Hematopoietic multipotent progenitor cell treated with erythropoietin and hydrocortisone succinate and interleukin-3 and kit ligand, for 6 days (in vitro differentiated cells): ENCODE measurements at places on chromosomes 7 and 10.
A peak's percentile ranks its signal among the peaks of the same experiment; 100 is the strongest.

- DNase-seq, result no peak
Measured at GRCh38 chr10:53598914-53599313, 826.3 kb upstream of the MBL2 start.

GRCh38 chr7:152336754-152337368, 98.9 kb downstream of the KMT2C start:
- DNase-seq, result peak; percentile 54

- no peak for DNase-seq
Measured at GRCh38 chr10:7479861-7480598, 69.2 kb upstream of the SFMBT2 start.

DNA sequence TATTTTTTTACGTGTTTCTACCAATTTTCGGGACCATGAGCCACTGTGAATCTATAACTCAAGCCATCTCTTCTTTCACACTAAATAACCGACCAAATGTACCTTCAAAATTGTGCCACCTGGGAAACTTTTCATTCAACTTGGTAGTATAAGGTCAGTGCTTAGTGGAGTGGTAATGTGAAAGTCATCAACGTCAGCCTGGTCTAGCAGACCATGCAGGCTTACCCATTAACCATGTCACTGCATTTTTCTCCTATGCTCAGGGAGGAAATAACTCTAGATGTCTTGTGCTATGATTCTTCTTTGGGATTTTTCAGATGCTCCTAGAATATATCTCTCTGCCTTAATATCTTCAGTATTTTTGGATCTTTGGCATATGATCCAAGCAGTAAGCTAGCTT, 1075.4 kb upstream of the POT1 start:
- DNase-seq, result no peak

- no peak for DNase-seq
Measured at GRCh38 chr10:86671419-86671818, 3.1 kb downstream of the LDB3 start.

- DNase-seq, result no peak
Measured at GRCh38 chr10:14048930-14049613, 281.7 kb downstream of the FRMD4A start.

DNA sequence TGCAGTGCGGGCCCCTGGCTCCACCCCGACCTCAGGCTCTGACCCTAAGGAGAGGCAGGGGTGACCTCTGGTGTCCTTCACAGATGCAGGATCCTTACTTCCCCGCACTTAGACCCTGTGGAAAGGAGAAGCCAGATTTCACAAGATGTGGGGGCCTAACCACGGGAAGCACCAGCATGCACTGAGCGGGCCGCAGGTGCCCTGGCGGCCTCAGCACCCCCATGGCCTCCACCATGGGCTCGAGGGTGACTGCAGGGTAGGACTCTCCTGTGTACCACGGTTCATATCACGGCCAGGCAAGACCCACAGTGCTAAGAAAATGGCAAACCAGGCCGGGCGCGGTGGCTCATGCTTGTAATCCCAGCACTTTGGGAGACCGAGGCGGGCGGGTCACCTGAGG, 410.0 kb upstream of the FOXK1 start:
- no peak for DNase-seq

- DNase-seq, result no peak
Measured at GRCh38 chr7:112723416-112723815, 66.8 kb downstream of the TMEM168 start.

DNA sequence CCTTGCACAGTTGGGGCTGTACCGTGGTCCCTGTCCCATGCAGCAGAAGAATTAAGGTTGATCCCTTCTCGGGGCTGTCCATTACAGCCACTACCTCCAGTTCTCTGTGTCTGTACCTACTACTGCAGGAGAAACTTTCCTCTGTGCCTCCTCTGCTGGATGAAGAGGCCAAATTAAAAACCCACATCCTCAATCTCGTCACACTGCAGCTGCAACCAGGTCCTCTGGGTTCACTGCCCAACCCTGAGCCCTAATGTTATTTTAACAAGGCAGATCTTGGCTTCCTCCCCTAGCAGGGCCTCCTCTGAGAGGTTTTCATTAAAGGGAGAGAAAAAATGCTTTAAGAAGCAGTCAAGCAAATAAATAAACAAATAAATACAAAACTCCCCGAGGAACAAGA, 66.6 kb downstream of the PLXNA4 start:
- no peak for DNase-seq

DNA sequence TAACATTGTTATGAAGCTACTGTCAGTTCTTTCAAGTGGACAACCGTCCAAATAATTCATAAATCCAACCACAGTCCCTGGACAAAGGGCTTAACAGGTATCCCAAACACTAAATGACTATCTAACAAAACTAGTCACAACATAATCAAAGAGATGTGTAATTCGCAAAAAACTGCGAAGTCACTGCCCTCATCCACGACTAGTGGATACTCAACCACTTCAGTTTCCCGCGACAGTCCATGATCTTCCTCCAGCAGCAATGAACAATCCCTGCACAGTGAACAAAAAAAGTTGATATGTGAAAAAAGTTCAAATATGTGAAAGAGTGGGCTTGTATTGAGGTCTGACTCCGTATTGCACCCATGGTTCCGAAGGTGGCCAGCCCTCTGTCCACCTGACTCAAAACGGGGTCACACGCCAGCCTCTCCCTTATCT, 287 bp downstream of the DCLRE1A start:
- no peak for DNase-seq

GRCh38 chr7:98795741-98796493, 73.9 kb downstream of the TMEM130 start:
- no peak for DNase-seq

GRCh38 chr10:47402641-47403301, 18.7 kb upstream of the ZNF488 start:
- DNase-seq, result no peak

DNA sequence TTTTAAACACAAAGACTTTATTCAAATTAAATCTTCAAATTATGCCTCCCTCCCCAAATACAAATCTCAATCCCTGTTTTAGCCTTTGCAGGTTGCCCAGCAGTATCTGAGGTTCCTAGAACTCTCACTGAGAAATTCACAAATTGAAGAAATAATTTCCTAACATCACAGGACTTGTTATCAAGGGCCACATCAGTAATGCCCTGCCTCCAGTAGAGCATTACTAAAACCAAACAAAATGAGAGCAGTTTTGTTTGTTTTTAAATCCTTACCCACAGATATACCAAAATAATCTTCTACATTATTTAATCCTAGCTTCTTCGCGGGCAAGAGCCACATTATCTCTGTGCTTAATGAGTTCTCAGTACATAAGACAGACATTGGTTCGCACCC, 152.2 kb downstream of the SGMS1 start:
- no peak for DNase-seq

- DNase-seq, result no peak
Measured at GRCh38 chr7:32258265-32258664, 188.1 kb upstream of the PDE1C start.

GRCh38 chr10:30586828-30587227, 42.7 kb downstream of the LYZL2 start:
- DNase-seq, result no peak

GRCh38 chr7:11188529-11189310, 215.0 kb downstream of the PHF14 start:
- no peak for DNase-seq

DNA sequence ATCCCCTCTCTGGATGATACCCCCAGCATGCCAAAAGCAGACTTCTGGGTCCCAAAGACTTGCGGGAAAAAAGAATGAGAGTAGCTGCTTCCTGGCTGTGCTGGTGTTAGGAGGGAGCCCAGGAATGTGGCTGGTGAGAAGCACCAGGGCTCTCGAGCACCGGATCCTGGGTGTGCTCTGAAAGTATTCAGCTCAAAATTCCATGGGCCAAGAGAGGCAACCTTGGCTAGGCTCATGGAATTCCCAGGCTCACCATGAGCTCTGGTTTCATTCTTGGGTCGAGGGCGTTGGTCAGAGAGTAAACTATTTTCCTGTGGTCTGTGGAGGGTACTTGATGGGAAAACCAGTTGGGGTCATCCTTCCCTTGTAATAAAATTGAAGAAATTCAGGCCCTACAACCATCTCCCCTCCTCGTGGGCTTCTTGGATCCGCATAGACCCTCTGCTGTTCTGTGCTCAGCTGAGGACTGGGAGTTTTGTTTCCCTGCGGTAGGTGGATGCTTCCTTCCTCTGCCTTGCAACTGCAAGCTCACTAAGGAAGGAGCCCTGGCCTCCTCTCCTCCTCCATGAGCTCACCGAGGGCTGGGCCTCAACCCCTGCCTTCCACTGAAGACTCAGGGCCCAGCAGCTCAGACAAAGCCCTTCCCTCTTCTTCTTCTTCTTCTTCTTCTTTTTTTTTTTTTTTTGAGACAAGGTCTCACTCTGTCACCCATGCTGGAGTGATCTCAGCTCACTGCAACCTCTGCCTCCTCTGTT, 34.5 kb upstream of the AQP1 start:
- no peak for DNase-seq

DNA sequence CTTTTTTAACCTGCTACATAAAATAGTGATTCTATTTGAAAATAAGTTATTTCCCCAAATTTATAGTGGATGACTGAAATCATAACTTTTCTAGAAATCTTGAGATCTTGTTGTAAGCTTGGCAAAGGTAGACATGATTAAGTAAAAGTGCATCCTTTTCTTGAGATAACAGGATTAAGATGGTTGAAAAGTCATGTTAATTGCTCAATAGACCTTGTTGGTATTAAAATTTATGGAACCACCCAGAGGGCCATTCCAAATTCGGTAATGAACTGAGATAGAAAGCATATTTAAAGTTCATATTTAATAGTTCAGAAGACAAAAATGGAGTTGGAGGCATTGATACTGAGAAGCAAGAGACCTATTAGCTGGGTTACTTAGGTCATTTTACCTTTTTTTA, 139.1 kb downstream of the BICC1 start:
- no peak for DNase-seq

- no peak for DNase-seq
Measured at GRCh38 chr7:104096683-104097082, 107.2 kb upstream of the RELN start.
